Astrocyte (in vitro differentiated cells and primary cell): ENCODE measurements at places on chromosomes 16 and 17. TPM values are rescaled to one million over a fixed set of nuclear protein-coding genes. Genes with fewer than 3 reads are reported as not detected.
A peak's percentile ranks its signal among the peaks of the same experiment; 100 is the strongest.

Gene CD300LB
- total RNA-seq = not detected in 2 replicates

Gene GP1BA
- 0.09 TPM in 1 of 2 replicates, not detected in the other for total RNA-seq

GRCh38 chr17:8087075-8087951 lies at the start of gene ALOX12B:
Gene ALOX12B, minus strand, starts transcription at chr17:8087716. Its CDS starts 274 bp downstream, at chr17:8087442.
- no peak for DNase-seq
- no peak within 1 kb of the TSS for H3K27ac ChIP-seq
- H3K4me1 ChIP-seq = no peaks in the 10 kb centered on the region

GRCh38 chr17:43900183-43900857 lies 7.0 kb downstream of the MPP2 start:
- H3K4me1 ChIP-seq = peaks cover 11% of the 10 kb centered on the region
- H3K27ac ChIP-seq = no peak overlapping the region
- DNase-seq = peak; percentile 63
- H3K27me3 ChIP-seq = no peaks in the 10 kb centered on the region
- H3K4me3 ChIP-seq = peak overlapping the region; percentile 48

GRCh38 chr16:88665148-88665547 lies 2.3 kb upstream of the MVD start:
- no peak overlapping the region for H3K27ac ChIP-seq

DNA sequence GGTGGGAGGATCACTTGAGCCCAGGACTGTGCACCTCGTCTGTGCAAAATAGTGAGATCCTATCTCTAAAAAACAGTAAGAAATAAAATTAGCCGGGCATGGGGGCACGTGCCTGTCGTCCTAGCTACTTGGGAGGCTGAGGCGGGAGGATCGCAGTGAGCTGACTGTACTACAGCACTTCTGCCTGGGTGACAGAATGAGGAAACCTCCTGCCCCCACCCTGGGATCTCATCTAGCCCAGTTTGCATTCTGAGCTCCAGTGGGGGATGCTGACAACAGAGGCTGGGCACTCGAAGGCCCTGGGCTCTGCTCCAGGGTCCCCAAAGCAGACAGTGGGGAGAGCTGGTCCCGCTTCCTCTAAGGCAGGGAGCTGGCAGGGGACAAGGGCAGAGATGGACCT lies 7.1 kb downstream of the NAGPA start:
- DNase-seq = no peak
- no peaks in the 10 kb centered on the region for H3K4me1 ChIP-seq
- H3K27me3 ChIP-seq = no peaks in the 10 kb centered on the region
- no peak overlapping the region for H3K4me3 ChIP-seq
- no peaks in the 10 kb centered on the region for H3K36me3 ChIP-seq
